ENCODE measurements at places on chromosomes 12 and 14.

GRCh38 chr14:89625244-89625713, 208.2 kb upstream of the FOXN3 start:
- no peak for DNase-seq

- no peak for DNase-seq
These were observed 309.8 kb downstream of the CCER1 start for GRCh38 chr12:90645181-90645580.

DNA sequence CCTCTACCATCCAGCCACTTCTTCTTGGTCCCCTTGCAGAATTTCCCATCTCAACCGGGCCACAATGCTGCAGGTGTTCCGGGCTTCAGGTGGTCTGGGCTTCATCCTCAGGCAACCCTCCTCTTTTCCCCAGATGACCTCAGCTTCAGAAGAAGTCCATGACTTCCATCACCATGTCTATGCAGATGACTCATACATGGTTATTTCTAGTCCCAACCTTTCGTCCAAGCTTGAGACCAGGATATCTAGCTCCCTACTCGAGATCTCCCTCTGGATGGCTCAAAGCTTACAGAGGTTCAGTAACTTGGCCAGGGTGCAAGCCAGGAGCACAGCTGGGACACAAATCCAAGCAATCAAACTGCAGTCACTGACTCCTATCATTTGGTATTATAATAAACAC, 154.6 kb upstream of the NOS1 start:
- no peak for DNase-seq

DNA sequence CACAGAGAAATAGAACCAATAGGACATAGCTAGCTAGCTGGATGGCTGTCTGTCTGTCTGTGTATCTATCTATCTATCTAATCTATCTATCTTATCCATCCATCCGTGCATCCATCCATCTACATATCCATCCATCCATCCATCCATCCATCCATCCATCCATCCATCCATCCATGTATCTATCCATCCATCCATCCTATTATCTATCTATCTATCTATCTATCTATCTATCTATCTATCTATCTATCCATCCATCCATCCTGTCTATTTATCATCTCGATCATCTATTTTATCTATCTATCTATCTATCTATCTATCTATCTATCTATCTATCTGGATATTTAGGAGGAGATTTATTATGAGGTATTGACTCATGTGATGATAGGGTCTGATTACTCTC, 84.9 kb downstream of the DNAH10 start:
- DNase-seq = no peak

All from natural killer cell (primary cell).